ENCODE measurements at places on chromosomes 3 and 15.

DNA sequence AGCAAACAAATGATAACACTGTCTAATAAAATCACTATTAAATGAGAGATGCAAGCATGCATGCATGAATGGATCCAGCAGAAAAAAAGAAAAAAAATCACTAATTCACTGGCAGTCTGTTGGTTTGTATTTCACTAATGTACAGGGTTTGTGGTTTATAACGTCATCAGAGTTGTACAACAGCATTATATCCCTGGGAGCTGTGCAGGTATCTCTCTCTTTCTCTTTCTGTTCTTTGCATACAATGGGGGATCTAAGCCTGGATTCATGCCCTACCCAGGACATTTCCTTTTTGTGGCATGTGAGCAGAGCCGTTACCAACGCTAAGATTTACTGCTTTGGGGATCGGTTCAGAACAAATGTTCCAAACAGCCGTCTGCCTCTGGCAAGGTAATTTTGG is 229.5 kb downstream of the SOX2 start:
- DNase-seq: no peak

DNA sequence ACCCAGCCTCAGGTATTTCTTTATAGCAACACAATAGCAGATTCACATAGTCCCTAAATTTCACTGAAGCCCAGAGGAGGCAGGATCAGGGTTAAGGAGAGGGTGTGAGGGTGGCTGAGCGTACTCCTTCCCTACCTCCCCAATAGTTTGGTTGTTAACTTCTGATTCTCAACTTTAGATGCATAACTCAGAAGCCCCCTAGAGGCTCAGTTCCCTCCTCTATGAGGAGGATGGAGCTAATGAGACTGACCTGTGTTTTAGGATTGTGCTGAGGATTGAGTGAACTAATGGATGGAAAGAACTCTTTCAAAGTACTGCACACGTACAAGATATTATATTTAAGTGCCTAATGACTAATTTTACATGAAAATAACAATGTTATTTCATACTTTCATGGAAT is 249.3 kb upstream of the SOX14 start:
- peak; percentile 18 for DNase-seq

- peak; percentile 15 for DNase-seq
Measured at GRCh38 chr3:32586356-32586755, 15.7 kb upstream of the DYNC1LI1 start.

DNA sequence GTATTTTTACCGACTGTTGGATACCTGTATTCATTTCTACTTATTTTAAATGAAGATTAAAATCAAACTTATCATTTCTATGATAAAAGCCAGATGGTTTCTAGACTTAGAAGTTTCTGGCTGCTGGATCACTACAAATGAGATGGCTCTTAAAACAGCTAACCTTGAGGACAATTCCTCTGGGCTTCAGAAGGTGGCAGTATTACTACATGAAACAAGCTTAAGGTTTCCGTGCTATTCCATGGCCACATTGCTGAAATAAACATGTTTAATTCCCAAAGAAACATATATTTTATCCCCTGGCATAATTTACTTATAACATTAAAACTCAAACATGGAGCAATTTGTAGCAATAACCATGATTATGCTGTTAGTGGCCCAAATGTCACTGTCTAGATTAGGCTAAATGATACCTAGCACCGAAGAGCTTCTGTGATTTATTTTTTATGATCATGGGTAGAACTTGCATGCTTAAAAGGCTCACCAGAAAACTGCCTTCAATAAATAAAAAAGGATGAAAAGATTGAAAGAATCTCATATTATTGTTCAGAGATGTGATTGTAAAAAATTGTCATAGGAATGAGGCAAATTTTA is 204.0 kb upstream of the NANOGP8 start:
- DNase-seq: peak; percentile 72

GRCh38 chr15:60086681-60087429 is 82.7 kb downstream of the FOXB1 start:
- no peak for DNase-seq

GRCh38 chr15:85673326-85673725 is 121.4 kb downstream of the KLHL25 start:
- DNase-seq: no peak

- no peak for DNase-seq
Measured at GRCh38 chr3:195159814-195160165, 111.2 kb downstream of the XXYLT1 start.

DNA sequence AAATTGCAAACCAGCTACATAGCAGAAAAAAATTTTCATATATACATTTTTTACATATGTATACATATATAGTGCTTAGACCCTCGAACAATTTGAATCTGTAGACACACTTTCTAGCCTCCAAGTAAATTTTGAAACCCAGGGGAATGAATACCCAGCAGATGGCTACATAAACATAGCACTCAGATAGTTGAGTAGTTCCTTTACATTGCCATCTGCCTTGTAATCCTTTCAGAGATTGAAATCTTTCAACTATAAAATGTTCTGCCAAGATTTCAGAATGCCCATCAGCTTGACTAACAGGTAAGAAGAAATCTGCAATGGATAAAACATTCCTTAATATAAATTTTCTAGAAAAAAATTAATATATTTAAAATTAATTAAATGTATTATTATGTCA is 1333.5 kb upstream of the CADM2 start:
- peak; percentile 79 for DNase-seq

- peak; percentile 70 for DNase-seq
Measured at GRCh38 chr3:190017521-190018288, 103.0 kb downstream of the P3H2 start.

- no peak for DNase-seq
Measured at GRCh38 chr3:31895471-31895870, 85.6 kb downstream of the OSBPL10 start.

DNA sequence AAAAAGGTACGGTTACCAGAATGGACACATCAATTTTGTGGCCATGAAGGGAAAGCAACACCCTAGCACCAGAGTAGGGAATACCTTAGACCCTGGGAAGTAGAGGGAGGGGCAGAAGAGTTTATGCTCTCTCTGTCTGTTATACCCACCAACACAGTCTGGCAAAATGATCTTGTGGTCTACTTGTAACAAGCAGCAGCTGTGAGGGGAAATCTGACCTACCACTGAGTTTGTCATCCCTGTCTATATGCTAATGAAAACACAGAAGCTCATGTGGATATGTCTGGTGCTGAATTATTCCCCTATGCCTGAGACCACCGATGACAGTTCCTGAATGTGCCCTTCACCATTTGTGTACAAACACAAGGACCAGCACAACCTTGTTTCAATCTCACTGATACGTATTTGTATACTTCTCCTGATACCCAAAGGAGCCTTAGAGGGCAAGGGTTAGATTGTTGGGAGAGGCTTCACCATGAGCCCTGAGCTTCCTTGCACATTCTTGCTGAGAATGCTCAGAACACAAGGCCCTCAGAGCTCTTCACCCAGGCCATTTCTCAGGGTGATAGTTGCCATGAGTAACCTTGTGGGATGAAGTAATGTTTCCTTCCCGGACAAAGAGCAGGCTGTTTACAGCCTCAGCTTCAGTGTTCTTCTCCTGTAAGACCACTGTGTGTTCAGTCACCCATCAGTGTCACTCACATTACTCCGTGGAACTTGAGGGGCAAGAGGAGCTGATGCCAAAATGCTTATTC is 24.7 kb upstream of the ZNF639 start:
- DNase-seq: no peak

GRCh38 chr3:9142362-9142761 is 107.1 kb downstream of the SRGAP3 start:
- no peak for DNase-seq

DNA sequence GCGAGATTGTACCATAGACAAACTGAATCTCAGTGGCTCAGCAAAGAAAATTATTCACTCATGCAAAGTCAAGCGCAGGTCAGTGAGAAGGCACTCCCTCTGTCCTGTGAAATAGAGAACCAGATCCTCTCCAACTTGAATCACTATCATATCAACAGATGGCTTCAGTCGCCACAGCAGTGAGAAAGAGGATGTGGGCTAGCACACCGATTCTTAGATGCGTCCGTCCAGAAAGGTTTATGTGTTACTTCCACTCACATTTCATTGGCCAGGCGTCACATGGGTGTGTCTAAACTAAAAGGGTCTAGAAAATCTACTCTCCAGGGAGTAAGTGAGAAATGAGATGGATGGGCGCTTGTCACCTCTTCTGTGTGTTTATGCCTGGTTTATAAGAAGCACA is 141.6 kb upstream of the KBTBD8 start:
- DNase-seq: no peak

GRCh38 chr3:79366414-79366813 is 401.4 kb downstream of the ROBO1 start:
- DNase-seq: no peak

DNA sequence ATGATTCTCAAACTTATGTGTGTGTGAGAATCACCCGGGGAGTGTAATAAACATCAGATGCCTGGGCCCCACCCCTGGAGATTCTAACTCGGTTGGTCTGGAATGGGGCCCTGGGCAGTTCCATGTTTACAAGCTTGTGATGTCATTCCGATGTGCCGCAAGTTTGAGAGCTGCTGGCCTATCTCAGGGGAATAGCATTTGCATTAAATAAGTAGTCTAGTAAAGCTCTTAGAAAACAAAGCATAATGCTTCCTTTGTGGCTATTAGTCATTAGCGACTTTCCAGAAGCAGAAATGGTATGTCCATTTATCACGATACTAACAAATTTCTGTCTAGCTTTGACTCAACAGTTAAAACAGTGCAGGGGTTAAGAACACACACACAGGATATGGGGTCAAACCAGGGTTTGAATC is 20.9 kb downstream of the PGBD4 start:
- DNase-seq: peak; percentile 32

- DNase-seq: peak; percentile 76
Measured at GRCh38 chr3:142987080-142987700, 14.2 kb upstream of the U2SURP start.

DNA sequence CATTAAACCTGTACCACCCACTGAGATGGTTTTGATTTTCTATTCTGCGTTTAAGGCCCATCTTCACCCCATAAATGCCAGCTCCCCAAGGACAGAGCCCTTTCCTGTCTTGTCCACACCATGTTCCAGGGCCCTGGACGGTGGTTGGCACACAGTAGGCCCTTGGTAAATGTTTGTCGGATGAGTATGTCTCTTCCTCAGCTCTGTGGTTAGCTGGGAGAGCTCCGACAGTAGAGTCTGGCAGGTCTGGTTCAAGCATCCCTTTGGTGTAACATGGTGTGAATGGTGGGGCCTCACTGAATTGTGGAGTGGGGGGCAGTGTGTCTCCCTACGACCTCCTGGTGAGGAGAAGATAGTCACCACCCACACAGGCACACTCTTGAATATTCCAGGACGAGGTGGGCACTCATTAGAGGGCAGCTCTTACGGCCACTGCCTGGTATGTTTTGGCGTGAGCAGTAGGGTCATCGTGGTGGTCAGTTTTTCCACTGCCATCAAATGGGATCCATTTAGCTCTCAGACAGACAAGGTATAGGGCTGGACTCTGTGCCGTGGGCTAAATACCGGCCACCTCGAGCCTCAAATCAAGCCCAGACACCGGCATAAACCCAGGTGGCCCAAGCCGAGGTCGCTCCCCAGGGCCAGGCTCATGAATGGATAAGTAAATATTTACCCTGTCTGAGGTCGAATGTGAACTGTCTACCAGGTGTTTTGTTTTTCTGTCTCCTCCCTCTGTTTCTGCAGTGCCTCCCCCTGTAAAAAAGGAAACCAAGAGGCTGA is 61.3 kb downstream of the SMAD3 start:
- no peak for DNase-seq

DNA sequence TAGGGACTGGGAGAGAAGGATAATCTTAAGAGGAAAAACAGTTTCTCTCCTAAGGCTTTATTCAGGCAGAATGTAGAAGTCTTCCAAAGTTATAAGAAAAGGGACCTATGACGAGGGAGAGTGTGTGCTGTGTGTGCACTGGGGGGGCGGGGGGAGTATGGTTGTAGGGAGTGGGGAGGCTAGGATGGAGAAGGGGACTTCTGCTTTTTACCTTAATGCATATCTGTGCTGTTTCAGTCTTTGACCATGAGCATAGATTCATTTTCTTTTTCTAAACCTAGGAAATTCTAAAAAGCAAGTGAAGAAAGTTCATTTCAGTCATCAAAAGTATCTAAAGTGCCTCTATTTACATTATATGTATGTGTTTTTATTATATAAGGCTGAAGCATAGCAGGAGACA is 52.6 kb upstream of the RASA2 start:
- DNase-seq: no peak

- no peak for DNase-seq
Measured at GRCh38 chr3:177401375-177401774, 204.1 kb upstream of the TBL1XR1 start.

- DNase-seq: no peak
Measured at GRCh38 chr3:24005669-24006068, 60.6 kb downstream of the NR1D2 start.

DNA sequence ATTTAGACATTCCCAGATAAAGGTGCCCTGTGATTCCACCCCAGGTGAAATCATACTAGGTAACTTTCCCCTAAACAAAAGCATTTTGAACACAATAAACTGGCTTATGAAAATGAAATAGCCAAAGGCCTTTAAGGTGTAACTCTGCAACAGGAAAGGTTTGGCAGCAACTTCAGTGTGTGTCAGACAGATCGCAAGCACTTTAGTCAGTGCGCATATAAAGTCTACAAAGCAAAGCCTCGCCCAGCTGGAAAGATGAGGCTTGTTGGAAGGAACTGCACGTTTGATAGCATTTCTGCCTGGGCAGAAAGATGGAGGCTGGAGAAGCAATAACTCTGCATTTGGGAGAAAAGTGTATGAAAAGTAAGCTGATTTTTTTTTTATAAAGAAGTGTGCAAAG is 57.9 kb downstream of the PRICKLE2 start:
- no peak for DNase-seq

Data from NCI-H82 (cell line).